ENCODE measurements at places on chromosomes 1 and 21.

DNA sequence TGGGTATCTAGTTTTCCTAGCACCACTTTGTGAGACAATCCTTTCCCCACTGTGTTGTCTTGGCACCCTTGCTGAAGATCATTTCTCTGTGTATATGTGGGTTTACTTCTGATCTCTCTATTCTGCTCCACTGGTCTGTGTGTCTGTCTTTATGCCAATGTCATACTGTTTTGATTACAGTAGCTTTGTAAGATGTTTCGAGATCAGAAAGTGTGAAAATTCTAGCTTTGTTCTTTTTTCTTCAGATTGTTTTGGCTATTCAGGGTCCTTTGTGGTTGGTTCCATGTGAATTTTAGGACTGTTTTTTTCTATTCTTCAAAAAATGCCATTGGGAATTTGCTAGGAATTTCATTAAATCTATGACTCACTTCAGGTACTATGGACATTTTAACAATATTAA lies 116.2 kb downstream of the KIF26B start:
- no peak for DNase-seq

DNA sequence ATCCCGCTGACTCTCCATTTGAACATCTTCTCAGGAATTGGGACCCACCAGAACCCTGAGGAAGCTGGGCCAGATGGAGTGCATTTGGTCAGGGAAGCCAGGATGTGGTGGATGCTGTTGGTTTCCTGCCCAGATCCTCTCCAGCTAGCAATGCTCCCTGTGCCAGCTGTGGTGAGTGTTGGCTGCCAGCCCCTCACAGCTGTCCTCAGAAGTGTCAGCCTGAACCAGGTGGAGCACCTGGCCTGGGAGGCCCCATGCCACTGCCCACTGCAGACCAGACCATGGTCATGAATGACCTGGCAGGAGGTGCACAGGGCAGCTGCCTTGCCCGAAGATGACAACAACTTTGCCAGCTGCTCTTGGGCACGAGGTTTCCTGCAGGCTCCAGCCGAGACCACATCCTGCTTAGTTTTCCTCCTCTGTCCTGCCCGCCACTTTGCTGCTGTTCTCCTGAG lies 54.4 kb downstream of the PRSS38 start:
- DNase-seq = peak; percentile 24

DNA sequence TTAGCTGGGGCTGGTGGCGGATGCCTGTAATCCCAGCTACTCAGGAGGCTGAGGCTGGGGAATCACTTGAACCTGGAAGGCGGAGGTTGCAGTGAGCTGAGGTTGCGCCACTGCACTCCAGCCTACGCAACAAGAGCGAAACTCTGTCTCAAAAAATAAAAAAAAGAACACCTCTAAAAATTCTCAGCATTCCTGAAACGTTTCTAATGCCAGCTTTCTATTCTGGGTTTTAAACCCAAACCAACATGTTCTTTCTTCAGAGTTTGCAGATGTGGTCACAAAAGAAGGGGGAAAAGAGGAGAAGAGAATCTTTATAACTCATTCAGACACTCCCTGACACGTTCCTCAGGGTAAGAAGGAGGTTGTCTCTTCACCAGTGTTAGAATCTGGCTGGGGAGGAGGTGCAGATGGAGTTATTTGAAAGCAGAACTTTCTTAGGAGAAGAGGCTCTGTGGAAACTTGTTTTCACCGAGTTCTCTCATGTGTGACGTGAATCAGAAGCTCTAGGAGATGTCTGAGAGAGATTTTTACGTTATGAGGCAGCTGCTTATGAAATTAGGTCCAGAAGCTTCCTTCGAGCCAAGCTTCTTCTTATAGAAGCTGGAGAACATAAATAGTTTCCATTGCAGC lies 17.8 kb upstream of the CNR2 start:
- DNase-seq = peak; percentile 43

- DNase-seq = no peak
Observed at GRCh38 chr1:95021805-95022643, 50.7 kb downstream of the ALG14 start.

GRCh38 chr1:16628361-16629111 lies 15.2 kb upstream of the NBPF1 start:
- DNase-seq = no peak

GRCh38 chr21:44372616-44373015 lies 19.2 kb downstream of the TRPM2 start:
- no peak for DNase-seq

- DNase-seq = no peak
Observed at GRCh38 chr1:212453156-212453857, 20.6 kb downstream of the NENF start.

DNA sequence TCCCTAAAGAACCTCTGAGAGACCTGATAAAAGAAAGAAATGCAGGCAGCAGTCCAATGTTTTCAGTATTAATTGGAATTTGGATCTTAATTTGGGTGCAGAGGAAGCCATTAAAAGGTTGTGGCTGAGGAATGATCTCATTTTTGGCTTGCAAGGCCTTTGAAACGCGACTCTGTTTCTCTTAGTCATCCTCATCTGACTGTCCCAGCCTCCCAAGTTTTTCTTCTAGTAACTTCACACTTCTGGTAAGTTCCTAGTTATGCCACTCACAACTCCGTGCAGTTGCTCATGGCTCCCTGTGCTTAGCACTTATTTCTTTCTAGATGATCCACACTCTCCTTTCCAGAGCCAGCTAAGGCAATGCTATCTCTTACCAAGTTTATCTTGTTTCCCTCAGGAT lies 147.4 kb upstream of the USP24 start:
- peak; percentile 46 for DNase-seq

- DNase-seq = no peak
Observed at GRCh38 chr1:184465489-184466146, 78.8 kb downstream of the C1orf21 start.

- DNase-seq = no peak
Observed at GRCh38 chr1:203025686-203026030, 633 bp upstream of the PPFIA4 start.

GRCh38 chr1:43994071-43994470 lies 2.7 kb downstream of the CCDC24 start:
- no peak for DNase-seq

GRCh38 chr1:246274186-246274585 lies 232.9 kb downstream of the SMYD3 start:
- DNase-seq = no peak

DNA sequence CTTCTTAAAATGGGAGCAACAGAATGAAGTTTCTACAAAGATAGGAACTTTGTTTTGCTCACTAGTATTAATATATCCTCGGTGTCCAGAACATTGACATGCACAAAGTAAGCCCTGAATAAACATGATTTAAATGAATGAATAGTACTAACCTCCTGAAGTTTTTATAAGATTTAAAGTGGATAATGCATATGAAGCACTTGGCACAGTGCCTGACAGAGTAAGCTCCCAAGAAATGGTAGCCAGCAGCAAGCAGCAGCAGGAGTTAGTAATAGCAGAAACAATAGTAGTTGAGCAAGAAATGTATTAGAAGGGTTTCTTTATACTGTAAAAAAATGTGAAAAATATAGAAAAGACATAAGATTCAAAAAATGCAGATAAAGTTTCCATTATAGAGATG lies 258.1 kb upstream of the C1orf87 start:
- DNase-seq = no peak

GRCh38 chr1:87853576-87854351 lies 525.1 kb downstream of the LMO4 start:
- no peak for DNase-seq

DNA sequence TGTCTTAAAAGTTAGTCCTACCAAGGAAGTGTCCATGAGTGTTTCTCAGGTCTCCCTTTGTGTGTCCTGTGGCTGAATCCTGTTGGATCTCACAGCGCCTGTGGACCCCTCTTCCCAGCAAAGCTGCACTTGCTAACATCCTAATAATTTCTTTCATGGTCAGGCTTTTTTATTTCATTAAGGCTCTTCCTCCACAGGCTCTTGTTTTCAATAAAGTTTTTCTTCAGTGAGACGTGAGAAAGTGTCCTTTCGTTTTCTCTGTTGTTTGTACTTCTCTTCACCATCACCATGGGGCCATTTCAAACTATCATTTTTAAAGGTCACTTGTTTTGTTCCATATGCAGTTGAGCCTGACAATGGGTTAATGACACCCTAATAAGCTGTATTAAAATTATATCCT lies 231.5 kb downstream of the LMO4 start:
- DNase-seq = no peak

DNA sequence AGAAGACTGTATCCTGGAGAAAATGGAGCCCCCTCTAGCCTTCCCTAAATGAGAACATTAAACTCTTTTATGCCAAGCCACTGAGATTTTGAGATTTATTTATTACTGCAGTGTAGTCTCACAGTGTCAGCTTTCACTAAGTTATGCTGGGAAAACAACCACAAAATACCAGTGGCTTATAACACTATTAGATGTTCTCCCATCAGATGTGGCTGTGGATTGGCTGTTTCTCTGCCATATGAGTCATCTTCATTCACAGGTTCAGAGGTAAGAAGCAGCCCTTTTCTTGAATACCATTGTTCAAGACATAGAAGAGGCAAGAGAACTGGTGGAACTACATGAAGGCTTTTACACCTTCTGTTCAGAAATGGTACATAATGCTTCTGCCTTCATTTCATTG lies 32.1 kb upstream of the ST6GALNAC5 start:
- no peak for DNase-seq

- DNase-seq = no peak
Observed at GRCh38 chr1:162498496-162498810, 835 bp downstream of the UHMK1 start.

DNA sequence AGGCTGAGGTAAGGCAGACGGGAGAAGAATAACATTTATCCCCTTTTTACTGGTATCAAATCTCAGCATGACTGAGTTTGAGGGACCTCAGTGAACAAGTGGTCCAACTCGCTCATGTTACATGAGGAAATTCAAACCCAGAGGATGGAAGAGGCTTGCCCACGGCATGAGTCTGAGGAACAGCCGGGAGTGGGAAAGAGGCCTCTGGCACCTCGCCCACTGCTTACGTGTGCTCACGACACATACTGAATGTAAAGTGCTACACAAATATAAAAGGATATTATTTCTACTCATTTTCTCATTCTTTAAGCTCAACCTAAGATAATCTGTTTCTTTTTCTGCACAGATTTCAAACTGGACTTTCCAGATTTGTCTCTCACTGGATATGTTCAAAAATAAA lies 14.7 kb downstream of the BEND5 start:
- no peak for DNase-seq

- no peak for DNase-seq
Observed at GRCh38 chr1:19453741-19454201, 31.6 kb downstream of the CAPZB start.

- no peak for DNase-seq
Observed at GRCh38 chr1:192476802-192477298, 98.7 kb upstream of the RGS1 start.

DNA sequence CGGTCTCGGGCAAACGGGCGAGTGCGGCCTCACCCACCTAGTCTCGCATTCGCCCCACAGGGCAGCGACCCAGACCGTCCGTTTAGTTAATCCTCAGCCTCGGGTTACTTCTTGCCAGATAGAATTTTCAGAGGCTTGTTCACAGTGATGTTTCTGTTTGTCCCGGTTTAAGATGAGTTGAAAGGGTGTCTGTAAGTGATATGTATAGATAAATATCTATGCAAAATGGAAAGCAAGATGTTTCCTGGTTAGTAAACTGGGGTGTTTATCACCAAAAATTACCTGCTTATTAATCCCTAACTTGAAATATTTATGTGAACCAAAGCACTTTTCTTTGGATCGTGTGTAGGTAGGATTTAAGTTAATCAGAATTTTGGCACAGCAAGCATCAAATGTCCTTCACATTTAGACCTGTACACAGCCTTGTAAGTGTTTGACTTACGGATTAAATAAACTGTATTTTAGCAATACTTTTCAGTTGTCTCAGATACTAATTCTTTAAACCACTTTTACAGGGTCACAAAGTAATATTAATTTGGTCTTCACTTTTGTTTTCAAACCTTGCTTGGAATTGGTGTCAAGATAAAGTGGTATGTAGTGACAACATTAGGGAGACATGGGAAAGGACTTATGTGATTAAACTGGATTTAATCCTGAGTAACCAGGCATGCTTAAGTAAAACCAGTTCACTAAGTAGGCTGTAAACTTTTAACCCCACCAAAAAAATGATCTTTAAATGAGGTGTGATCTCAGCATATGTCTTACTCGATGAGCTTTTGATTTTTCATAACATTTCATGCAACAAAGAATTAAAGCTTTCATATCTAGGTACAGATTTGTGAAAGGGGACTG lies 914 bp downstream of the ZNF326 start:
- no peak for DNase-seq

GRCh38 chr1:167631936-167632614 lies 2.0 kb downstream of the RCSD1 start:
- no peak for DNase-seq
